Heart right ventricle (tissue), 16 donors: ENCODE measurements at places on chromosomes 16 and 17.

DNA sequence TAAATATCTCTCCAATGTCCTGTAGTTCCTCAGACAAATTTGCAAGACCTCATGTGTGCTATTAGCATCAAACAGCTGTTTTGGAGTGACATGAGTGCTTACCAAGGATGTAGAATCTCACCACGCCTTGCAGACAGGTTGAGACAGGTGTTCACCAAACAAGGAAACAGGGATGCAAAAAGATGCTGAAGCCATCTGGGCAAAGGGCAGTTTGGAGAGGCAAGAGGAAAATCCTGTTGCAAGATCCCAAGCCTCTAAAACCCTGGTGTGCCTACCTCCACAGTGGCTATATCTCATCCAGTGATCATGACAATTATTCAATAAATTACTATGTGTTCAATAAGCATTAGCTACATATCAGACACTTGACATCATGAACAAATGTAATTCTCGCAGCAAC is 373.7 kb downstream of the SOX9 start:
- no peak for DNase-seq

GRCh38 chr16:53773150-53773846 is 69.3 kb downstream of the FTO start:
- DNase-seq = peak; percentile 50

DNA sequence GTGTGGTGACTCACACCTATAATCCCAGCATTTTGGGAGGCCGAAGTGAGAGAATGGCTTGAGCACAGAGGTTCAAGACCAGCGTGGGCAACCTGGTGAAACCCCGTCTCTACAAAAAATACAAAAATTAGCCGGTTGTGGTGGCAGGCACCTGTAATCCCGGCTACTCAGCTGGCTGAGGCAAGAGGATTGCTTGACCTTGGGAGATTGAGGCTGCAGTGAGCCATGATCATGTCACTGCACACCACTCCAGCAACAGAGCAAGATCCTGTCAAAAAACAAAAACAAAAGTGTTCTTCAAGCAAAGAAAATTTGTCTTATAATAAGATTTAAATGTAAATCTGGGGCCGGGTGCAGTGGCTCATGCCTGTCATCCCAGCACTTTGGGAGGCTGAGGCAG is 51.5 kb downstream of the PAFAH1B1 start:
- no peak for DNase-seq

DNA sequence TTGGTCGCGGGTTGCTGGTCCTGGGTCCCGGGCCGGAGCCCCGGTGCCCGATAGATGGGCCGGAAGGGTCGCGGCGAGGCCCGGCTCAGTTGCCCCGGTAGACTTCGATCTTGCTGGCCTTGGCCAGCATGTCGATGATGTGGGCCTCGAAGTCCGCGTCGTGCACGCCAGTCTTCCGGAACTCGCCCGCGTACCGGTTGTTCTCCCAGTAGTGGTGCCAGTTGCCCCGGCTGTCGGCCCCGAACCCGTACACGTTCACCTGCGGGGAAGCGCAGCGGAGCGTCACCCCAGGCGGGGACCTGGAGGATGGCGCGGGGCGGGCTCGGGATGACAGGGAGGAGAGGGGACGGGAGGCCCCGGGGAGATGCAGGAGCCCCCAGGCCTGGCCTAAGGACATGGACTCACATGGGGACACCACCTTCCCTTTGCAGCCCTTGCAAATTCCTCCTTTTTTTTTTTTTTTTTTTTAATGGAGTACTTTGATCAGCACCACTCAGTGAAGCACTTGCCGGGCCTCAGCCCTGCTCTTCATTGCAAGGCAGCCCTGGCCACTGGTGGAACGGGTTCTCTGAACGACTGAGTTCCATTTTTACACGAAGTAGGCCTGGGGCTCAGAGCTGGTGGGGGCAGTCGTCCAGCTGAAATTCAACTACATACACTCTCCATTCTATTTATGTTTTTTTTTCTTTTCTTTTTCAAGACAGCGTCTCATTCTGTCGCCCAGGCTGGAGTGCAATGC is 35.1 kb downstream of the DDX19A start:
- no peak for DNase-seq

DNA sequence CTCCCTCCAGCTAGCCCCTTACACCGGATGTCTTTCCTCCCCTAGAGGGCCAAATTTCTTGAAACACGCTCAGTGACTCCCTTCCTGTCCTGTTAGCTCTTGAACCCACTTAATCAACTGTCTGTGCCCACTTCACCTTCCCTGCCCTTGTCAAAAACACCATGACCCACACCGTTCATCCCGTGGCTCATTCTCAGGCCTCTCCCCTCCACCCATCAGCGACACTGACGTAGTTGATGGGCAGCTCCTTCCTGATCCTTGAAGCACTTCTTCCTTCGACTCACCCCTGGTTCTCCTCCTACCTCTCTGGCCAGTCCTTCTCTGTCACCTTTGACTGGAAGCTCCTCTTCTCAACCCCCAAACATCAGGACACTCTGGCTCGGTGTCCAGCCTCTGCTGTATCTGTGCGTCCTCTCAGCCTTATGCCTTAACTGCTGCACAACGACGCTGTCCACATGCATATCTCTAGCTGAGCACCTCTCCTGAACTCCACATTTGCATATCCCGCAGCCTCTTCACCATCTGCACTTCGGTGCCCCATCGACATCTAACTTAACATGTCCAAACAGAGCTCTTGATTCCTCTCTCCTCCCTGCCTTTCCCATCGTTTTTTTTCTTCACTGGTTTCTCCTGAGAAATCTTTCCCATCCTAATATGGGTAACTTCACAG is 39.3 kb upstream of the CCDC182 start:
- no peak for DNase-seq

DNA sequence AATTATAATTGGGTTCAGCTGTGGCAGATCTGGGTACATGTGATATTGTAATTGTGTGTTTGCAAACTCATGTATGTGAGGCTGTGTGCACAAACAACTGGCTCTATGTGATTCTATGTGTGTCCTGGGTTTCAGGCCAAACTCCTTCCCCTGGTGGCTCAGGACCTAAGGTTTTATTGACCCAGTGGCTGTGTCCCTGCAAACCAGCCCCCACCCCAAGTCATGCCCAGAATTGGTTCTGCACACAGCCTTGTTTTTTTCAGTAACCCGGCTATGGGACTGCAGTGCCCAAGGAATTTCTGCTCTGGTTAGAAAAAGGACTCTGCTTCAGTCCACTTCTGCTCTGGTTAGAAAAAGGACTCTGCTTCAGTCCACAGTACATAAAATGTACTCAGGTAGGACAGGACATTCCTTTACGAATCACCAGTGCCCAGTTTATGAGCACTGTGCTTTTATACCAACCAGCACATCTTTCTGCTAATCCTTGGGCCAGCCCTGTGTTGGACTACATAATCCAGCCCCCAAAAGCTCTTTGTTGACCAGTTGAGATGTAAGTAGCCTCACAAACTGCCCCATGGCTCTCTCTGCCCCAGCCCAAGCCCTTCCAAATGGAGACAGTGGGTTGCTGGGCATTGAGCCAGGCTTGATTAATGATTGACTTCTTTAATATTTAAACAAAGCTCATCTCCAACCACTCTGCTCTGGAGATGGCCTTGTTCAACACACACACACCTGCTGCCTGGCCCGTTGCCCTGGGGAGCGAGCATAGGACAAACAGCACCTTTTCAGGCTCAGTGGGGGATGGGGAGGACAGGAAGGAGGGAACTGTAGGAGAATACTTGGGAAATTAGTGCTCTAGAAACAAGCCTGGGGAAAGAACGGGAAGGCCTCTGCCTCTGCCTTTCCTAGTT is 2.9 kb upstream of the KCNH6 start:
- no peak for DNase-seq

DNA sequence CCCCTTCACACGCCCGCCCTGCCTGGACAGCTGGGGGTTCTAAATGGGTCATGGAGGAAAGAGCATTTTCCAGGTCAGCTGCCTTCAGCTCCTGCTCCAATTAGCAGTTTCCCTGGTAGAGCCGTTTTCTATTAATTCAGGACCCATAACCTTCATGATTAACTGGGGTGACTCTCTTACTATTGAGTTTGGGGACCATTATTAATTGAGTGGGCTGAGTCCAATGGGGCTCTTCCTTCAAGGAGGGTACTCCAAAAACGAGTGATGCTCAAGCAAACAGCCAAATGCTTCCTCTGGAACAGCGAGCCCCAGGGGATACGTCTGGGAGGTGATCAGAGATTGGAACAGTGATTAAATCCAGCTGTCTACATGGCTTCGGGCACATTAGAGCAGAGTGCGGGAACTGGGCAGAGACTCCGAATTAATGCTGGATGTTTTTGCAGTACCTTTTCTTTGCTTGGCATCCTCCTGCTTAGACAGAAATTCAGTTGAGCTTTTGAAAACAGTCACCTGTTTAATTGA is 68.1 kb upstream of the CACNG3 start:
- DNase-seq = no peak

- no peak for DNase-seq
These were observed 19.4 kb upstream of the ENDOV start for GRCh38 chr17:80395402-80396151.

GRCh38 chr17:17179371-17179827 is 26.7 kb downstream of the PLD6 start:
- DNase-seq = no peak

DNA sequence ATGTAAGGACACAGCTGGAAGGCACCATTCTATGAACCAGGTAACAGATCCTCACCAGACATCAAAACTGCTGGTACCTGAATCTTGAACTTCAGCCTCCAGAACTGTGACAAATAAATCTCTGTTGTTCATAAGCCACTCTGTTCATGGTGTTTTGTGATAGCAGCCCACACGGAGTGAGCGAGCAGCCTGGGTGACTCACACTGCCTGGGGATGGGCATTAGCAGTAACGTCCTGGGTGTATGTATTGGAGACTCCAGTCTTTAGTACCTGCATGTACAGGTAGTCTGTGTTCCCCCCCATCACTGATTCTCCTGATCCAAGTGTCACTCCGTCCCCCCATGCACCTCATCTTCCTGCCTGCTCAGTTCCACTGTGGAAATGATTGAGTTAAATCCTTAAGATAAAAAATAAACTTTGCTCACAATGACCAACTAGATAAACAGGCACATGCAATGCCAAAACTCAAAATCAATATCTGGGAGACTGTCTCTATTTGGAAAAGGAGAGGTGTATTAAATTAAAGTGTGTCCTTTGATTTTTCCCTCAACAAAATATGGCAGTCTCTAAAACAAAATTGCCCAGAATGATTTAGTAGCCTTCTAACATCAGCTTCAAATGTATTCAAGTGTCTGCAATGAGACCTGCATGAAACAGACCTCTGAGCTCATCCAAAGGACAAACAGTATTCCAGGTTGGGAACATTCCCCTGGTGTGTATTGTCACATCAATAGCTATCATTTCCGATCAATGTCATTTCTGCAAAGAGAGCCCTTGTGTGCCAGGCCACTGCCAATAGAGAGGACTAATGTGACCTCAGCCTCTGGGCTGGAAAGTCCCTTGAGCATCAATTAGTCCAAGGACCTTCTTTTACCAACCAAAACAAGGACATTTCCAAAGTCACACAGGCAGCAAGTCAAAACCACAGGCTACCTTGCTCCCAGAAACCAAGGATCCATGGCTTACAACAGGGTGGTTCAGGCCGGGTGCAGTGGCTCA is 12.2 kb upstream of the VAT1L start:
- no peak for DNase-seq
